ENCODE measurements at places on chromosomes 6 and 20. TPM values are rescaled to one million over a fixed set of nuclear protein-coding genes. Genes with fewer than 3 reads are reported as not detected.
A peak's percentile ranks its signal among the peaks of the same experiment; 100 is the strongest.

GRCh38 chr6:161220346-161220745 lies 53.5 kb downstream of the AGPAT4 start:
- no peaks in the 10 kb centered on the region for H3K27me3 ChIP-seq
- no peak overlapping the region for H3K4me3 ChIP-seq
- no peaks in the 10 kb centered on the region for H3K4me1 ChIP-seq

DNA sequence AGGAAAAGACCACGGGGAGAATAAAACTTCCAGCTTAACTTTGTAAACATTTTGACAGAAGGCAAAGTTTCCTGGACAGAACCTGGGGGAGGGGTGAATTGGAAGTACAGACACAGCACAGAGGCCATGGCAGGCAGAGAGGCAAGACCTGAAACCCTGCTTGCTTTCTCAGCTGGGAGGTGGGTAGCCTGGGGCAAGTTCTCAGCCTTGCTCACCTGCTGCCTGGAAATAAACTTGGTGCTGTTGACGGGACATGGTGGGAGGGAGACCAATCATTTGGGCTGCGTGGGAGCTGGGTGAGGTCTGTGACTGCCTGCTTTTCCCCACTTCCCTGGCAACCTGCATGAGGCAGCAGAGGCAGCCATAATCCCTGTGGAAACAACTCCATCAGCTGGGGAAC lies 221.3 kb downstream of the MOXD1 start:
- H3K27ac ChIP-seq: no peak overlapping the region
- no peak for DNase-seq
- no peaks in the 10 kb centered on the region for H3K27me3 ChIP-seq
- no peaks in the 10 kb centered on the region for H3K4me1 ChIP-seq
- no peaks in the 10 kb centered on the region for H3K36me3 ChIP-seq

GRCh38 chr6:137921823-137922222 lies 54.8 kb downstream of the TNFAIP3 start:
- H3K4me3 ChIP-seq: no peak overlapping the region
- H3K4me1 ChIP-seq: no peaks in the 10 kb centered on the region
- no peak overlapping the region for H3K27ac ChIP-seq
- no peak for DNase-seq

MUC22 gene
- total RNA-seq: not detected

DEFB132 gene
- 0.32 TPM for total RNA-seq

MYO6 gene
- total RNA-seq: 3.7 TPM

GRCh38 chr6:25329161-25329817 lies 50.1 kb downstream of the CARMIL1 start:
- no peaks in the 10 kb centered on the region for H3K27me3 ChIP-seq
- no peaks in the 10 kb centered on the region for H3K36me3 ChIP-seq
- no peak overlapping the region for H3K27ac ChIP-seq
- peaks cover 4% of the 10 kb centered on the region for H3K4me1 ChIP-seq

DNA sequence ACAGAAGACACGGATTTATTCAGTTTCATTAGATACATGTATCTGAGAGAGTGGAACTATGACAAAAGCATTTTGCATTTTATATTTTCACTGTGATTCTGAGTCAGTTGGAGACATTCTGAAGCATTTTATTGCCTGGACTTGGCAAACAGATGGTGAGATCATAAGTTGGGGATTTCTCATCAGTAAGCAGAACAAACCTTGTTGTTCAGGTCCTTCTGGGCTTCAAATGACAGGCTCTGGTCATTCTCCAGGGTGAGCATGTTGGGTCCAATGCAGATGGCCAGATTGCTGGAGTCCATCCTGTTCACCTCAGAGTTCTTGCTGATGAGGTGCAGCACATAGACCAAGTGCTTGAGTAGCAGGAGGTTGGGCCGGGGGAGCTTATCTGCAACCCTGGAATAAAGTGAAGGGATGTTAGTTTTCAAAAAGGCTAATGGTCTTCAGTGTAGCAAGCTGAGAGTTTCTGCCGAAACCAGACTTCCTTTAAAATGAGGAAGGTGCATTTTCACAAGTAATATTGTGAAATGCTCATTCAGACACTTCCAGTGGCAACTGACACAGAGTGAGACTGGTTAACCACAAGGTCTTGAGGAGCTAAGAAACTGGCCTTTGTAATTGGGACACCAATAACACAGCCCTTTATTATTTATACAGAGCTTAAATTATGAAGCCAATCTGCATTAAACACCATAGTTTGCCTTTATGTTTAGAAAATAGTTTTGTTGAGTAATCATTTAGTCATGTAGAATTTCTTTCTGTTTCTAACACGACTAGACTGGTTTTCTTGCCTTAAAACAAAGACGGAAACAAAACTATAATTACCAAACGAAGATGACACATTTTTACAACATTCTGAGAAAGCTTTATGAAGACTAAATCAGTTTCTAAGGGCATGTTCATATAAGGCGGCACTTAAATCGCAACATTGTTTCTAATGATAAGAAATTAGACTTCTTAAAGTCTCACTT lies 5.6 kb downstream of the TAGAP start:
- H3K27me3 ChIP-seq: no peaks in the 10 kb centered on the region
- no peak overlapping the region for H3K27ac ChIP-seq
- DNase-seq: no peak
- H3K4me3 ChIP-seq: no peak overlapping the region

SGK2 gene
- total RNA-seq: 0.32 TPM

DNA sequence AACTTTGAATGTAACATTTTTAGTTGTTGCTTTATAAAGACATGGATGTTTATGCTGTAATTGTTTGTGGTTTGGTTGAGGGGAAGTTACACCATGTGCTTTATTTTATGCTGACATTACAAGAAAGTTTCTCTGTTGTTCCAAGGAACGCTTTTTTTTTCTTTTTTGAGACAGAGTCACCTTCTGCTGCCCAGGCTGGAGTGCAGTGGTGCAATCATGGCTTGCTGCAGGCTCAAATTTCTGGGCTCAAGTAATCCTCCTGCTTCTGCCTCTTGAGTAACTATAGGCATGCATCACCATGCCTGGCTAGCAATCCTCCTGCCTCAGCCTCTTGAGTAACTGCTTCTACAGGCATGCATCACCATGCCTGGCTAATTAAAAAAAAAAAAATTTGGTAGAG lies 21.0 kb upstream of the IFNGR1 start:
- H3K4me3 ChIP-seq: no peak overlapping the region
- peak; percentile 21 for DNase-seq
- no peaks in the 10 kb centered on the region for H3K36me3 ChIP-seq
- no peak overlapping the region for H3K27ac ChIP-seq
- H3K4me1 ChIP-seq: no peaks in the 10 kb centered on the region

- no peak overlapping the region for H3K4me3 ChIP-seq
- peaks cover 69% of the 10 kb centered on the region for H3K36me3 ChIP-seq
- no peaks in the 10 kb centered on the region for H3K27me3 ChIP-seq
- no peak overlapping the region for H3K27ac ChIP-seq
These were observed 32.4 kb upstream of the HINT3 start for GRCh38 chr6:125924169-125924568.

PTCRA gene
- total RNA-seq: not detected
